T-helper 2 cell treated with Interferon-gamma antibody and Interleukin-4, amounts not matched to agents 5 μg/mL and 100 μg/mL, for 36 hours (primary cell): ENCODE measurements at places on chromosomes 3 and 15.
A peak's percentile ranks its signal among the peaks of the same experiment; 100 is the strongest.

- DNase-seq: no peak
Observed at GRCh38 chr3:48285675-48286074, 44.8 kb downstream of the ZNF589 start.

DNA sequence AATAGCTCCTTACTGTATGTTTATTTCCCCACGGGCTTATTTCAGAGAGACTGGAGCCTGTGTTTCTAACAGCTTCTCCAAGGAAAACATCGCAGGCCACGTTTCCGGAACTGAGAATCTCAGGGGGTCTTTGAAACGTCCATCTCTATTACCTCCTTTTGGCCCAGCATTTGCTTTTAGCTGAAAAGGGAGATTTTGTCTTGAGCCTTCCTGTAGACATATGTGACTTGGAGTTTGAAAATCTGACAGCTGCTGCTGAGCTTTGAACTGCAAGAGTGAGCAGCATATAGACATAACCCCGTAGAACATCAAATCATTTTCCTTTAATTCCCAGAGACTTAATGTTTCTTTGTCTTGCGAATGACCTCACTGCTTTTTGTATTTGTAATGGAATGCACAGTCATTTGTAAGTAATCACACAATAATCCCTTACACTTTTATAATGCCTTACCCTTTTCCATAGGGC, 54.6 kb downstream of the LPP start:
- no peak for DNase-seq

DNA sequence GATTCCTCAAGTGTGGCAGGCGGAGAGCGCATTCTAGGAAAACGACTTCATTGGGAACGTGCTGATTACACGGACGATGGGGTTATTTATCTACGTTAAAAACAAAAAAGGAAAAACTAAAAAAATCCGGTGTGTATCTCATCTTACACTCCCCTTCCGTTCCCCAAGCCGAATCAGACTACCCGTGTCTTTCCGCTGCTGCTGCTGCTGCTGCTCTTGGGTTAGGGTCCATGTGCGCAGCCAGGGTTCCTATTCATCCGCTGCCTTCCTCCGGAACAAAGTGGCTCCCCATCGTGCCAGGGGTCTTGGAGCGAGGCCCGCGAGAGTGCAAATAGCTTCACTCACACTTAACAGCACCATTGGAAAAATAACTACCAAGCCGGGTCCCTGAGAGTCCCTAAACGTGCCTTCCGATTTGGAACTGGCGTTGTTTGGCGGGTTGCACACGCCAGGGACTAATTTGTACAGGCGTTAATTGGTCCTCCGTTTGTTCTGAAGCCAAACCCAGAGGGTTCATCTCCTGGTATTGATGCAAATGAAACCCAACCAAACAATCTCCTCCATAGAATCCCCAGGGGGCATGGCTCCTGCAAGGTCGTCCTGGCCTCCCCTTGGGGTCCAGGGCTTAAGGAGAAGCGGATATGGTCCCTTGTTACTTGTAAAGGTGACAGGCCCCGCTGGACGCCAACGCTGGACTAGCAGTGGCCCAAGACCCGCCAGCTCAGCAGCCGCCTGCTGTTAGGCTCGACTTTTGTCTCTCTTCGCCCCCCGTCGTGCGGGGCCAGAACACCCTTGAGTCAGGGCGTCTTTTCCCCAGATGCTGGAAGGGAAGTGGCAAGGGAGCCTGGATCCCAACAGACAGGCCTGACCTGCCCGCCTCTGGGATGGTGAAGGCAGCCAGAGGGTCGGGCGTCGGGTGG, 11.0 kb upstream of the ONECUT1 start:
- no peak for DNase-seq

GRCh38 chr3:175118382-175118941, 259.3 kb downstream of the NAALADL2 start:
- no peak for DNase-seq

DNA sequence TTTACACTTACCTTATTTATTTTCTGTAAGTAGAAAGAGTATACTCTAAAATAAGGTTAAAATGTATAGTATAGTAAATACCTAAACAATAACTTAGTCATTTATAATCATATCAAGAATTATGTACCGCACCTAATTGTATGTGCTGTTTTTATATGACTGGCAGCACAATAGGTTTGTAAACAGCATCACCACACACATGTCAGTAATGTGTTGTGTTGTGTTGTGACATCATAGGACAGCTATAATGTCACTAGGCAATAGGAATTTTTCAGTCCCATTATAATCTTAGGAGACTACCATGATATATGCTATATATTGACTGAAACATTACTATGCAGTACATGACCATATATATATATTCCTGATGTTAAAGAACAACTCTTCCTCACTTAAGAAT, 99.9 kb upstream of the CNTN4 start:
- DNase-seq: no peak

DNA sequence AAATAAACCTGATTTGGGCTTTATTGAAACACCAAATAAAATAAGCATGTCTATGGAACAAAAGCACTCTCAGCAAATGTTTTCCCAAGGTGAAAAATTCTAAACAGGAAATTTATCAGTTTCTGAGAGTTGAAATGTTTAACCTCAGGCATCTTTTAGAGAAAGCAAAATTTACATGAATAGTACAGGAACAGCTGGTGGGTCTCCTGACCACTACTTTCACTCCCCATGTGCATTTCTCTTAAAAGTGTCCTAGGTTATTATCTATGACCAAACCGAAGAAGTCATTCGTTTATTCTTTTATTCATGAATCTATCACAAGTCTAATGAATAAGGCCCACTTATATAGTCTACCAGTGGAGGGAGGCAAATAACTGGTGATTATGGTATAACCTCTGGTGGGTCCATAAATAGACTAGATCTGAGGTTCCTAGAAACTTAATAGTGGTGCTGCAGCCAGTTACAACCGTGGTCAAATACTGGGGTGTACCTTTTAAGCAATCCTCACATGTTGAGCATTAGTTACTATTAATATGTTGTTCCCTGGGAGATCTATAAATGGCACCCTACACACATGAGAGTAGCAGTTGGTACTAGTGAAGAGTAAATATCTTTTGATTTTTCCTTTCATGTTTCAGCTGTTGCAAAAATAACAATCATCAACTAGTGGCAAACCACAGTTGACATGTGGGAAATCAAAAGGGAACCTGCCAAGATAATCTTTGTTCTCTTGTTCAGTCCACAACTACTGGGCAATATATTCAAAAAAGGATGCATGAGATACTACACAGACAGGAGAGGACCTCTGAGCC, 169.3 kb upstream of the STAC start:
- DNase-seq: no peak

GRCh38 chr3:185176750-185177359, 24.0 kb upstream of the C3orf70 start:
- no peak for DNase-seq

- DNase-seq: no peak
Observed at GRCh38 chr3:125143538-125143937, 69.0 kb downstream of the SLC12A8 start.

GRCh38 chr3:72177075-72178050, 392.4 kb upstream of the PROK2 start:
- peak; percentile 5 for DNase-seq

DNA sequence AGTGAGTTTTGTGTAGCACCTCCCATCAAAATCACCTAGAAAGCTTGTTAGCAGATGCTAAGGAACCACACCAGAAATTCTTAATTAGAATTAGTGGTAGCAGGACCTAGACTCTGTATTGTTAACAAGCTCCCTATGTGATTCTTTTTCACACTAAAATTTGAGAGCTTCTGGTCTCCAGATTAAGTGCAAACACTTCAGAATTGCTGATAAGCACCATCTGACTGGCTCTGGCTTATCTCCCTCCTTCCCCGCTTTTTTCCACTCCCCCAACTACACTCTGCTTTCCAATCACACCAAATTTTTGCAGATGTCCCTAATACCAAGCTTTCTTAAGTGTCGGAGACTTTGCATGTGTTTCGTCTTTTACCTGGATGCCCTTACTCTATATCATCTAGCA, 410.1 kb upstream of the DPH6 start:
- DNase-seq: no peak

GRCh38 chr15:66251790-66252684, 1.5 kb downstream of the MEGF11 start:
- DNase-seq: peak; percentile 34
